ENCODE measurements at places on chromosomes 2 and 18.

- no peak for DNase-seq
These were observed 335.1 kb downstream of the SETBP1 start for GRCh38 chr18:45015788-45016128.

DNA sequence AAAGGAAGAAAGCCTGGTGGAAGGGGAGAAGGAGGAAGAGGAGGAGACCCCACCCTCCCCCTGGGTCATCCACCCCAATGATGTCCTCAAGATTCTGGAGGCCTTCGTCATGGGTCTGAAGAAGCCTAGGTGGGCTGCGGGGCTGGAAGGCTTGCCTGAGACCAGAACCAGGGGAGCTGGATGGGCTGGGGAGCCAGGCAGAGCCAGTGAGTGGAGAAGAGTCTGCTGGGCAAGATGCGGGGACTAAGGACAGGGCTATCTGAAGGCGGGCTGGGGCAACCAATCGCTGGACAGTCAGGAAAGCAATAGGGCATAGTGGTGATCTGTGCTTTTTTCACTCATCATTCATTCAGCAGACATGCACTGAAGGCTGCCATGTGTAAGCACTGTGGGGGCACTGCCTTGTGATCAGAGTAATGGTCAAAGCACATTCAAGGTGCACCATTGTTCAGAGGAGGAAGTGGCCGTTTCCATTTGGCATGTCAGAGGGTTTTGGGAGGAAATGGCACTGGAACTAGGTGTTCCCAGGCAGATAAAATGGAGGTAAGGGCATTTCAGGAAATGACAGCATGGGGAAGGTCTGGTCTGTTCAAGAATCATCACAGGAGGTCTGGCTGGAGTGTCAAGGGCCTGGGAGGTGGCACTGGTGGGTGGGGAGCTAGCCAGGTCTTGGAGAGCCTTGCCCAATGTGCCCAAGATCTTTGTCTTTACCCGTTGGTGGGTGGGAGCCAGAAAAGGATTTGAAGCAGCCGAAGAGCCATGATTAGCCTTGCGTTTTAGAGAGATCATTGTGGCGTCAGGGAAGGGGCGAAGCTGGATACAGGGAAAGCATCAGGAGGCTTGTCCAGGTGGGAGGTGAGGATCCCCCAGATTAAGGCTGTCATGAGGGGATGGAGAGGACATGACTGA is 24.2 kb downstream of the OTOF start:
- DNase-seq: no peak

DNA sequence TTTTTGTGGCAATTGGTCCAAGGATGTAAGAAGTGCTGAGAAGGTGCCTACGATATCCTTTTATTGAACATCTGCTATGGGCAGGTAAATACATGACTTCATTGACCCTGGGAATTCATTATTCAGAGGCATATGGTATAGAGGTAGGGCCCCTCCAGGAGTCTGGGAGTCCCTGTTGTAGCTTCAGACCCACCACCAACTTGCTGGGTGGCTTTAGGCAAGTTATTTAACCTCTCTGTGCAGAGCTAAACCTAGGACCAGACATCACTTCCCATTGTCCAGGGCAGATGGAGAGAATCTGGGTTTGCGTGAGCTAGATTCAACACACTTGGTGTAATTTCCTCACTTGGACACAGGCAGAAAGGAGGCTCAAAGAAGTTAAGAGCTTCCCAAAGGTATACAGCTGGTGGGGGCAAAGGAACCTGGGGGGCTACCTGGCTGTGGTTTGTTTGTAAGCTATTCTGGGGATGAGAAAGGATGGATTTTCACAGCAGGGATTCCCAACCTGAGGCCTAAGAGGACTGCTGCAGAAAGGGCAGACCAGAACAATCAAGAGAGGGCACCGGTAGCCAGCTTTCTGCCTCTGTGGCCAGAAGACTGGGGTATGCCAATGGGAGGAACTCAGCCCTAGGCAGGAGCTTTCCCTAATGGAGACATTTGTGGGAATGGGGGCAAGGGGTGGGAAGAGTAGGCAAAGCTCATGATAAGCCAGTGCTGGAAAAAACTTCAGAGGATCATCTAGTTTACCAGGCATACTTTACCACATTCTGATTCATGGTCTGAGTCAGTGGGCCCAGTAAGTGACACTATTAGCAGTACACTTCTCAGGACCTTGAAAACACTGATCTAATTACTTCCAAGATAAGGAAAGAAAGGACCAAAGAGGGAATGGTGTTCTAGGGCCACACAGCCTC is 102.7 kb upstream of the SMAD2 start:
- DNase-seq: no peak

GRCh38 chr2:182897137-182897536 is 30.7 kb upstream of the FRZB start:
- DNase-seq: no peak

DNA sequence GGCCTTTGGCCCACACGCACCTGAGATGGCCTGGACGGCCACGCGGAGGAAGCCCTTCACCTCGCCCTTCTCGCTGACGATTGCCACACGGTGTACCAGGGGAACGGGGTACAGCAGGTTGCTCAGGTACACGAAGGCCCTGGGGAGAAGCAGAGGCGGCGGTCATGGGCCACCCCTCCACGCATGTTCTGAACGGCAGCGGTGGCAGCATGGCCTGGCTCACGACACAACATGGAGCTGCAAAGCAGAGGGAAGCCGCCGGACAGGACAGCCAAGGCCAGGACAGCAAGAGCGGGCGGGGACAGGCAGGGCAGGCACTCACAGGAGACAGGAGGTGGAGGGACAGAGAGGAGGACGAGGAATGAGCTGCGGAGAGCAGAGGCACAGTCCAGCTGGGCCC is 58.7 kb downstream of the AQP12A start:
- DNase-seq: no peak
